ENCODE measurements at places on chromosomes 1 and 21.

GRCh38 chr1:167631936-167632614, 2.0 kb downstream of the RCSD1 start:
- DNase-seq = no peak

- no peak for DNase-seq
Observed at GRCh38 chr1:81160696-81161095, 640.0 kb upstream of the ADGRL2 start.

DNA sequence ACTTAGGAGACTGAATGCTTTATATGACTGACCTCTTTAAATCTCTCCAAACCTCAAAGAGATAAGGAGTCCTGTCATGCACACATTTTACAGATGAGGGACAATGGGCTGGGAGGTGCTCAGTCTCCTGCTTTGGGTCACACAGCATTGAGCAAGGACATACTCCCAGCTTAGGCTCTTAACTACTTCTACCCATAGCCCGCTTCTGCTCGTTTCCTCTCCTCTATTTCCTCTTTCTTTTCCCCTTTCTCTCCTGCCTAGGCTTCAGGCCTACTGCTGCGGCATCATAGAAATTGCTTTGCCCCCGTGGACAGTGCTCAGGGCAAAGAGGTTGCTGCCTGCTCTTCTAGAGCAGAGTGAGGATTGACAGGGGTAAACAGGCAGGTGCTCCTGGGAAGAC, 12.4 kb upstream of the ZNF691 start:
- DNase-seq = no peak

GRCh38 chr1:25700144-25700523, 83.5 kb downstream of the MAN1C1 start:
- DNase-seq = no peak

DNA sequence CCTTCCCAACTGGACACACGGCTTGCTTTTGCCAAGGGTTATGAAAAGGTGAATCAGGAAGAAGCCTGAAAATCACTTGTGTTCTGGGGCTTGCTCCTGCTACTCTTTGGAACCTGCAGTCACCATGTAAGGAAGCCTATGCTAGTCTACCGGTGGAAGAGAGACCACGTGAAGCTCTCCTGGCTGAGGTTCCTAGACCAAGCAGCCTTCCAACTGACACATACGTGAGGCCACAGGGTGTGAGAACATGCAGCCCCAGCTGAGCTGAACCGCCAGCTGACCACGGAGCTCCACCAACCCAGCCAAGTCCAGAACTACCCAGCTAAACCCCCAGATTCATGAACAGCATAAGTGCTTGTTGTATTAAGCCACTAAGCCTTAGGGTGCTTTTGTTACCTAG, 72.8 kb upstream of the KRTAP19-8 start:
- no peak for DNase-seq

All from SW480 (cell line).